ENCODE measurements at places on chromosomes 6 and 20.

DNA sequence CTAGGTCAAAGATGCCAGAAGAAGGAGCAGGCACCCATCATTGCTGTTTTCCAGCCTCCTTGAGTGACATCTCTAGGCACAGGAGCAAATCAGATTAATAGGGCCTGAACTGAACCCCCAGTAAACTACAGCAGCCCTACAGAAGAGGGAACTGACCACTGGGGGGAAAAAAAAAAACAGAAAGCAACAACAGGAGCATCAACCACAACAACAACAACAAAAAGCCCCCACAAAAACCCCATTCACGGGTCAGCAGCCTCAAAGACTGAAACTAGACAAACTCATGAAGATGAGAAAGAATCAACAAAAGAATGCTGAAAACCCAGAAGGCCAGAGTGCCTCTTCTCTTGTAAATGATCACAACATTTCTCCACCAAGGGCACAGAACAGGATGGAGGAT, 537.4 kb upstream of the BTBD3 start:
- DNase-seq = no peak

DNA sequence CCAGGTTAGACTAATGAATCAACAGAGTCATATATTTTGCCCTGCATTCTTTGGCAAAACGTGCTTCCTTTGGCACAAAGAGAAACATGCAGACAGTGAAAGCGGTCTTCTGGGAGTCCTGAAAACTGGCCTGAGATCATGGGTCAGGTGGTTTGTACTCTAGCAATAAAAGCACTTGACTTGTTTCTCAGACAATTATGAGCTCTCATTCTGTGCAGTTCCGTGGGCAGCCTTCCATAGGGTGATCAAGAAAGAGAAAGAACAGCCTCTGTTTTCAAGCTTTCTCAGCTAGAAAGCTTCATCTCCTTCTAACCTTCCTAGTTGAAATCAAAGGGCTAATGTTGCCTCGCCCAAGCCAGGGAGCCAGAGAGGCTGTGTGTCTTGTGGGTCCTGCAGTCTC, 62.7 kb upstream of the ISM1 start:
- DNase-seq = no peak

GRCh38 chr6:44678252-44678935, 290.9 kb downstream of the CDC5L start:
- no peak for DNase-seq

GRCh38 chr20:17444091-17444490, 87.1 kb downstream of the BFSP1 start:
- DNase-seq = no peak

GRCh38 chr6:16179970-16180431, 51.1 kb downstream of the MYLIP start:
- peak; percentile 91 for DNase-seq

- no peak for DNase-seq
Observed at GRCh38 chr6:96923400-96923799, 1.1 kb upstream of the KLHL32 start.
